ENCODE measurements at places on chromosomes 6 and 20.
A peak's percentile ranks its signal among the peaks of the same experiment; 100 is the strongest.

GRCh38 chr6:16306334-16306733 lies 67.9 kb downstream of the GMPR start:
- no peak for DNase-seq

GRCh38 chr6:83770910-83771309 lies 62.0 kb upstream of the SNAP91 start:
- no peak for DNase-seq

DNA sequence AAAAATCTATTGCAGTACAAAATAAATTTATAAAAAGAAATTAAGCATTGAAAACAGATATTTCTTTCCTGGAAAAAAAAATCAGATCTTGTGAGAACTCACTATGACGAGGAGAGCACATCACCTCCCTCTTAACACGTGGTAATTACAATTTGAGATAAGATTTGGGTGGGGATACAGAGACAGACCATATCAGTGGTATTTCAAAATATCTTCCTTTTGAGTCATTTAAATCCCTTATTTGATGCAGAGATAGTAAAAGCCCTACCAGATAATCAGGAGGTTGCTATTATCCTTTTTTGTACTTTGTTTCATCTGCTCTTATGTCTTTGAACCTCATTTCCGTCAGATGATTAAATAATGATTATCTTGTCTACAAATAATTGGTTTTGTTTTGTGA lies 800.4 kb downstream of the KIF16B start:
- no peak for DNase-seq

DNA sequence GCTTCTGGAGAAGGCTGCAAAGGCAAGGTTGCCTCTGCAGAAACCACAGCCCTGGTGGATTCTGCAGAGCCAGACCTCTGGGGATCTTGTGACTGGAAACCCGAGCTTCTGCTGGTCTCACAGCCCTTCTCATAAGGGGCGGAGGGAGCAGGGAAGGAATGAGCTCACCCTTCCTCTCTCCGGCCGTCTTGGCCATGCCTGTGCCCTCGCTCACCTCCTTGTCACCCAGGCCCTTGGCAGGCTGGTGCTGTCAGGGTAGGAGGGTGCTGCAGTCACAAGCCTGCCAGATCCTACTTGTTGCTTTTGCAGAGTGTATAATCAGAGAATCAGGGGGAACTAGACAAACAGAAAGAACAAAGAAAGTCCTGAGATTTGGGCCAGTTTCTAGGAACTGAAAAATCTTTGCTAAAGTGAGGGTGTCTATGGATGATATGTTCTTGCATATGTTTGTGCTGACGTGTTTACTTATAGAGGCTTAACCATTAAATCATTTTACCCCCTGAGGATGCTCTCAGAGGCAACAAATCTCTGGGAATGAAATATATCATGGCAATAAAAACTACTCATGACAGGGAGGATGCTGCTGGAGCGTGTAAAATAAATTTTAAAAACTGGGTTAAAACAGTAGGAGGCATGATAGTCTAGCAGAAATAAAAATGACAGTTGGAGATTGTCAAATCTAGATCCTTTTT lies 244.9 kb upstream of the SOX4 start:
- DNase-seq, result no peak

GRCh38 chr6:87755708-87756671 lies 54.0 kb upstream of the AKIRIN2 start:
- DNase-seq, result no peak

GRCh38 chr20:34701405-34702085 lies 2.6 kb upstream of the TP53INP2 start:
- DNase-seq, result no peak

GRCh38 chr20:19712721-19713260 lies 45.3 kb upstream of the RIN2 start:
- no peak for DNase-seq

DNA sequence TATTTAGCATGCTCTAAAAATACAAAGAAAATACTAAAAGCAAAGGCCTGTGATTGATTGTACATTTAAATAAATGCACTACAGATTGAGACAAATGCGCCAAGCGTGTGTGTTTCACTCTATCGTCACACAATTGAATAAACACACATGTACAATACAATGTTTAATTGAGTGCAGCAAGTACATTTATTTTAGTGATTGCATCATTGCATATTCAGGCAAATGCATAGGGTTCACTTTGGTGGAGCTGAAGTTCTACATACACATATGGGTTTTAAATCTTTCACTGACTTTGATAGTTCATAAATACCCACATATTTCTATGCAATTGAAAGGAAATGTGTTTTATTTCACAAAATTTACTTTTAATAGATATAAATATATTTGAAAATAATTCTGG lies 750.6 kb upstream of the MMS22L start:
- DNase-seq, result no peak

GRCh38 chr6:147586044-147586443 lies 77.6 kb downstream of the SAMD5 start:
- peak; percentile 28 for DNase-seq

DNA sequence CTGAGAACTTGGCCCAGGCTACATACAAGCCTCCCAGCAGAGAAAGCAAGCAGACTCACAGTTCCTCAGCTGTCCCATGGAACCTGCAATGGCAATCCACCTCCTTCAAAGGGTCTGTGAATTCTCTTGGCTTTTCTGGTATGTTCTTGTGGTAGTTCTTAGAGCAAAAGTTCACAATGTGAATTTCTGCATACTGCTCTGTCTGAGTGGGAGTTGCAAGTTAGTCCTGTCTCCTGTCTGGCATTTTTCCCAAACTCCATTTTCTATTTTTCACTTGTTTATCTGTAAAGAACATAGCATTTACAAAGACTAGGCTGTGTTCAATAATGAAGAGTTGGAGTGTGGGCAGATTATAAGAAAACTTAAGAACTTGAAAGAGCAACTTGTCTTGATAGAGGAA lies 269.9 kb downstream of the BCKDHB start:
- no peak for DNase-seq

GRCh38 chr20:51861726-51862466 lies 59.6 kb upstream of the SALL4 start:
- no peak for DNase-seq

DNA sequence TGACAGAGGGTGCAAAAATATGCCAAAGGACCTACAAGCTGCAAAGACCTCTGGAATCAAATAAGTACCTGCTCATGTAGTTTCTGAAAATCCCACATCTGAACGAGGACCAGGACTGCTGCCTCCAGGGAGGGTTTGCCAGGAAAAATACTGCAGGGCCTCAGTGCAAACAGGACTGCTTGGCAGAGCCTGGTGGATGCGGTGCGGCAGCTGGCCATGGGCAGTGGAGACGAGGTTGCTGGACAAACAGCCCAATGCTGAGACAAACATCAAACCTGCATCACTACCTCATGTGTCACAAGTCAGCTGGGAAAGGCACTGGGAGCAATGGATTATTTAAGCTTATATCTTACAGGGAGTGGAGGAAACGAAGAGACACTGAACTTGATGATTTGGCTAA lies 238.8 kb downstream of the PAX1 start:
- no peak for DNase-seq

- DNase-seq, result no peak
Observed at GRCh38 chr6:31765910-31766794, 3.7 kb downstream of the SAPCD1 start.

- no peak for DNase-seq
Observed at GRCh38 chr6:53916804-53917463, 122.1 kb downstream of the LRRC1 start.

GRCh38 chr6:89954721-89955148 lies 60.5 kb downstream of the GJA10 start:
- no peak for DNase-seq

DNA sequence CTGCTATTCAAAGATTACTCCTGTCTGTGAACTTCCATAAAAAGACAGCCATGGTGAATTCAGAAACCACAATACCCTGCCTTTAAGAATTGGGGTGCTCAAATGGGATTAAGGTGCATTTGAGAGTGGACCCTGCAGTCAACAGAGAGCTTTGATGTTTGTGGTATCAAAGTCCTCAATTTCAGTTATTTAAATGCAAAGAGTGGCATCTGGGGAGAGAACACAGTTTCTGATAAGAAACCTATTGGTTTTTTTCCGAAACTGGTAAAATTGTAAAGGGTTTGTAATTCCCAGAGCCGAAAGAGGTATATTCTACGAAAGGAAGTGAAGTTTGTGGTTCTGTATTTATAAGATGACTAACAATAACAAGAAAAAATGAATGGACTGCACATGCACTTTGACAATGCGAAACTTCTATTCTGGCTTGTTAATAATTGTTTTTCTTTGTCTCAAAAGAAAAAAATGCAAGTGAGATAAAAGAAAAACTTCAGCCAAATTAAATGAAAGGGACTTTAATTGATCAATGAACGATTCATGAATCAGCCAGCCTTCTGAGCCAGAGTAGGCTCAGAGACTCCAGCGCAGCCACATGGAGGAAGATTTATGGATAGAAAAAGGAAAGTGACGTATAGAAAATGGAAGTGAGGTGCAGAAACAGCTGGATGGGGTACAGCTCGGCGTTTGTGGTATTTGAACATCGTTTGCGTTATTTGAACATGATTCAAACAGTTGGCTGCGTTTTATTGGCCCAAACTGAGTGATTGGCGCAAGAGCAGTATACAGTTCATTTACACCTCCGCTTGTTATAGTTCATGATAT lies 70.5 kb upstream of the DUSP22 start:
- no peak for DNase-seq

DNA sequence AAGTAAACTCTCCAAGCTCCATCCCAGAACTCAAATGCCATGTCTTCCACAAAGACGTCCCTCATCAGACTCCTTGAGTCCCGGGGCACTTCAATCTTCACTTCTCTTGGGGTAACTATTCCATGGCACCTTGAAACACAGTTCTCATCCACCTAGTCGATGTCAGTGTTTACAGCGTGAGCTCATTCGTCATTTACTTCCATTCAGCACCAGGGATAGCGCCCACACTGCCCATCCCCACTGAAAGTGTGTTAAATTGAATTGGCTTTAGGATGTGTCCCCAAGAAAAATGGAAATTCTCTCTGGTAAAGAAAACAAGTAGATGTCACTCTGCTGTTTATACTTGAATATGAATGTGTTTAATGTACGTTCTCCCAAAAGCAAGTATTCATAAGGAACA lies 31.3 kb downstream of the KCNK15 start:
- DNase-seq, result no peak

All from AG04449 (cell line).